Stimulated activated CD4-positive, alpha-beta T cell treated with anti-CD3 and anti-CD28 coated beads, Interleukin-2, amount 100 ng/mL, for 24 hours (primary cell): ENCODE measurements at places on chromosomes 3 and 15.

- DNase-seq = no peak
These were observed 11.9 kb upstream of the LRTM1 start for GRCh38 chr3:54939557-54940300.

DNA sequence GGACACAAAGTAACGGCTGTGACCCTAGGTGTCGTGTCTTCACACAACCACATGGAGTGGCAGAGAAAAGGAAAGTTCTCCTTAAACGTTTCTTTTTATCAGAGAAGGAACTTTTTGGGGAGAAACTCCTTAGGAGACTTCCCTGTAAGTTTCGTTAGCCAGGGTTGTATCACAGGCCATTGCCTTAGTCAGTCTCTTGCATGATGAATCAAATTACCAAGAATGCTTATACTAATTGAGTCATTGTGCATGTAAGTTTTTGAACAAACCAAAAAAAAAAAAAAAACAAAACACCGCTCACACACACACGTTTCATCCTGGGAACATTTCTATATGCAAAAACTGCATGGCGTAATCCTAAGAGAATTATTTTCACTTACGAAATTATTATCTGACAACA lies 150.4 kb upstream of the SATB1 start:
- DNase-seq = no peak

DNA sequence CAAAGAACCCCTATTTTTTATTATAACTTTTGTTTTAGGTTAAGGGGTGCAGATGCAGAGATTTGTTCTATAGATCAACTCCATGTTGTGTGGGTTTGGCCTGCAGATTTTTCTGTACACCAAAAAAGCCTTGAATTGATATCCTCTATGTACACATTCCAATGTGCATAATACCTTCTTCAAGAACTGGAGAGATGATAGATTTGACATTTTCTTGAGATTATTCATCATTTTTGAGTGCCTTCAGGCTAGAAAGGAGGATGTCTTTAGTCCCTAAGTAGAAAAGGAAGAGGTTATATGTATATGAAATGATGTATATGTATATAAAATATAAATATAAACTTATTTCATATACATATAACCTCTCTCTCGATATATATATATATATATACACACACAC lies 1190.0 kb upstream of the ALCAM start:
- DNase-seq = no peak

- no peak for DNase-seq
These were observed 3.1 kb upstream of the CACNA1D start for GRCh38 chr3:53491276-53491675.
